ENCODE measurements at places on chromosomes 6 and 20. TPM values are rescaled to one million over a fixed set of nuclear protein-coding genes. Genes with fewer than 3 reads are reported as not detected.

GRCh38 chr6:27124252-27124657, 123.2 kb upstream of the PRSS16 start:
- no peak for DNase-seq

- DNase-seq: no peak
These were observed 590 bp downstream of the SLCO4A1 start for GRCh38 chr20:62642666-62643520.

DNA sequence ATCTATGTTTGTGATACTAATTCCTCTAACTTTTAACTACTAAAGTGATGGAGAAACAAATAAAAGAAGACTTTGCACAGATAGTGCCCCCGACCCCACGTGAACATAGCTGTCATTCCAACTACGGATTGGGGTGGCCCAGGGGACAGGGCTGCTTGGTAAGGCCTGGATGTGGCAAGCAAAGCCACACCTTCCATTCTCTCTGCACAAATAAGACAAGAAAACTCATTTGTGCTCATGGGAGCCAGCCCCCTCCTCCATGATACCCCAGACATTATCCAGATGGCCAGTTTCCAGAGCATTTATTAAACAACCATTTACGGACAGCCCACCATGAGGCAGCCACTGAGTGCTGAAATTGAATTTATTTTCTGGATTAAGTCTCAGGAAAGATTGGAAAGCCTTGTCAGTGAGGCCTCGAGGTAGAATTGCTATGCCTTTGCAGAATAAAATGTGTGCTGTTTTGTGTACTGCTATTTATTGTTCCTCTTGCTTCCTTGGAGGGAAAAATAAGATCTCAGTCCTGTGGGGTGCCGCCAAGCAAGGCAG, 151.2 kb downstream of the UNC5CL start:
- DNase-seq: no peak

- no peak for DNase-seq
These were observed 598.9 kb downstream of the RFPL4B start for GRCh38 chr6:112946051-112946450.

- no peak for DNase-seq
These were observed 952 bp upstream of the TAAR6 start for GRCh38 chr6:132569170-132569569.

GRCh38 chr6:27863962-27864905, 48.0 kb downstream of the OR2B2 start:
- peak; percentile 75 for DNase-seq

DNA sequence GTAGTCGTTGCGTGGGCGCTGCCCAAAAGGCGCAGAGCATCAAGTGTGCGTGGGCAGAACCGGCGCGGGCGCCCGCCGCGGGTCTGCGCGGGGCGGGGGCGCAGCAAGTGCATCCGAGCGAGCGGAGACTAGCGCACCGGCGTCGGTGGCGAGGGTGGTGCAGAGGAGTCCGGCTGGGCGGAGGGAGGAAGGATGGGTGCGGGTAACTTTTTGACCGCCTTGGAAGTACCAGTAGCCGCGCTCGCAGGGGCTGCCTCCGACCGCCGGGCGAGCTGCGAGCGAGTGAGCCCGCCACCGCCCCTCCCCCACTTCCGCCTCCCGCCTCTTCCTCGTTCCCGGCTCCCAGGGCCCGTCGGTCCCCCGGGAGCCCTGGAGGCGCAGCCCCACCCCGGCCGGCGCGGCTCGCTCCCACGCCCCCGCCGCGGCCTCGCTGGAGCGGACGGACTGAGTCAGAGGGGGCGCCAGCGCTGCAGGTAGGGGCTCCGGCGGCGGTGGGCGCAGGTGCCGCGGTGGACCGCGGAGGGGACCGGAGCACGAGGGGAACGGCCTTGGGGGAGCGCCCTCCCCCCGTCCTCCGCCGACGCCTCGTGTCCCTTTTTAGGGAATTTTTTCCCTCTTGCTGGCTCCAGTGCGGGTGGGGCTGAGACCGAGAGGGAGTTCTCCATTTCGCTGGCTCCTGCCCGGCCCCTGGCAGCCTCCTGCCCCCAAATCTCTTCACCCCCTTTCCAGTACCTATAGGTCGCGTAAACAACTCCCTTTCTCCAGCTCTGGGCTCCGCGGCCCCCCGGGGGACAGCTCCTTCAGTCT, 1.6 kb upstream of the DBNDD2 start:
- DNase-seq: peak; percentile 87

The C6orf15 gene
- total RNA-seq: not detected

Data from aorta (tissue), 5 donors.